Activated naive CD8-positive, alpha-beta T cell treated with anti-CD3 and anti-CD28 coated beads, Interleukin-2, amount 10 ng/mL, durations not matched to agents 7 days and 5 days (primary cell): ENCODE measurements at places on chromosomes 2 and 18. TPM values are rescaled to one million over a fixed set of nuclear protein-coding genes. Genes with fewer than 3 reads are reported as not detected.

The ARHGAP15 gene
- total RNA-seq: 141 TPM

The MOCOS gene
- total RNA-seq: 0.23 TPM

The GKN2 gene
- total RNA-seq: not detected

The DAPL1 gene
- not detected for total RNA-seq

The TDRD15 gene
- total RNA-seq: not detected

The PECR gene
- 29.4 TPM for total RNA-seq

GRCh38 chr18:23487738-23488570 lies 15.4 kb upstream of the RMC1 start:
- H3K4me1 ChIP-seq: peaks cover 10% of the 10 kb centered on the region
- peak overlapping the region; percentile 83 for H3K27ac ChIP-seq
- H3K36me3 ChIP-seq: peaks cover 5% of the 10 kb centered on the region
- peak; percentile 48 for DNase-seq

GRCh38 chr2:9310377-9310776 lies 103.8 kb downstream of the ASAP2 start:
- peaks cover 3% of the 10 kb centered on the region for H3K27me3 ChIP-seq
- no peak for DNase-seq
- H3K36me3 ChIP-seq: no peaks in the 10 kb centered on the region
- peaks cover 2% of the 10 kb centered on the region for H3K4me1 ChIP-seq
- no peak overlapping the region for H3K4me3 ChIP-seq

DNA sequence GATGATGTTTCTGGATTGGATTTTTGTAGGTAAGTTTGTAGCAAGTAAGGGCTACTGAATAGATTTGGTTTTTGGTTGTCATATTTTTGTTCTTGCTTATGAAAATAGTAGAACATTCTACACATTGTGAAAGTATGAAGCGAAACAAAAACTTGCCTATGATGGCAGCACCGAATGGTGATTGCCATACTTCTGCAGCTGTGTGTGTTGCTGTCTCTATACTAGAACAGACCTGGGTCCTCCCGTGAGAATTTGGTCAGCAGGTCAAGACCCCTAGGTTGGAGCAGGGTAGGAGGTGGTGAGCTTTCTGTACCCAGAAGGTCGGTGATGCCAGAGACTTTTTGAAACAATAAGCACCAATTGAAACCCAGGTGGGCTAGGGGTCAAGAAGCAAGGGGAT lies 322.6 kb downstream of the PRKCE start:
- DNase-seq: no peak
- H3K4me1 ChIP-seq: peaks cover 3% of the 10 kb centered on the region
- H3K27ac ChIP-seq: no peak overlapping the region
- H3K4me3 ChIP-seq: no peak overlapping the region
- peaks cover 3% of the 10 kb centered on the region for H3K27me3 ChIP-seq

DNA sequence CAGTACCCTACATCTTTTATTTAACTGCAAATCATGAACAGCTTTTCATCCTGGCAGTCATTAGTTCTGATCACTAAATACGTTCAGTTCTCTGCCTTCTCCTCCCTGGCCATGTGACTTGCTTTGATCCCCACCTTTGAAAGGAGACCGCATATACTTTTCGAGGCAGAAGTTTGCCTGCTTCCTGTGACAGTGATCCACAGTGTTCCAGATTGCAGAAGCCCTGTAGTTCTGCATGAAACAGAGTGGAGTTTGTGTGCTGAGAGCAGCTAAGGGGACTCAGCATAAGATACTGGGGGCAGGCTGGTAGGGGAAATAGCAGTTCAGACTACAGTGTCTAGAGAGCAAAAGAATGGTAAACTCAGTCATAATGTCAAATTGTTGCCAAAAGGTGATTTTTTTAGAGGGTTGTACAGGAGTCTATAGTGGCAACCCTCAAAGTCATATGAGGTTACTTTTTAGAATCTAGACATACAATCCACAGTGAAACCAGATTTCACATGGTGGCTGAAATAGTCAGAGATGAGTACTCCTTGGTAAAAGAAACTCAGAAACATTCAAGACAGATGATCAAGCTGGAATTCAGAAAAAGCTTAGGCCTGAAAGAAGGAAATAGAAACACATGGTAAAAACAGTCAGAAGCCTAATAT lies 1800.4 kb upstream of the CELF4 start:
- H3K27me3 ChIP-seq: no peaks in the 10 kb centered on the region
- H3K4me1 ChIP-seq: no peaks in the 10 kb centered on the region
- DNase-seq: no peak
- no peak overlapping the region for H3K4me3 ChIP-seq

GRCh38 chr2:159349674-159350299 lies 63.3 kb upstream of the WDSUB1 start:
- DNase-seq: no peak
- H3K36me3 ChIP-seq: no peaks in the 10 kb centered on the region
- no peak overlapping the region for H3K4me3 ChIP-seq
- no peaks in the 10 kb centered on the region for H3K27me3 ChIP-seq

DNA sequence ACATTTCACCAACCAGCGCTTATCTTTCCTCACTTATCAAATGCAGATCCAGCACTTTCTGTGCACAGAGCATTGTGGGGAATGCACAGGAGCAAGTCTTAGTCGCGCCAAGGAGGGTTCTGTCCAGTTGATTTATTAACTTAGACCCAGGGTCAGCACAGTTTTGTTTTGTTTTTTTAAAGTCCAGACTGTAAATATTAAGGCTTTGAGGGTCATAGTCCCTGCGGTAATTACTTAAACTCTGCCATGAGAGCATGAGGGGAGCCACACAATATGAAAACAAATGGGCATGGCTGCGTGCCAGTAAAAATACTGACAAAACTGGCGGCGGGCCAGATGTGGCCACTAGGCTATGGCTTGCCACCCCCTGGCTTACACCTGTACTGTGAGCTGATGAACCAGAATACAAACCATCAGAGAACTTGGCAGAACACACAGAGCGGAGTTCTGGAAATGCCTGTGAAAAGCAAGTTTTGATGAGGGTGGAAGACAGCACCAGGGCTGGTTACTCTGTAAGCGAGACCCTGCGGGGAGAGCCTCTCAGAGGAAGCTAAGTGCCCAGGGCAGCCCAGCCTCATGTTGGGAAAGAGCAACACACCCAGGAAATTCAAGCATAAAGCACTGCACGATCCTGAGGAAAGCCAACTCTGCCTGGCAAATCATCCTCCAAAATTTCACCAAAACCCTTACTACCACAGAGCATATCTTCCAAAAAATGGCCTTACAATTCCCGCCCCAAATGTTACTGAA lies 43.6 kb downstream of the L3MBTL4 start:
- H3K27me3 ChIP-seq: no peaks in the 10 kb centered on the region
- no peaks in the 10 kb centered on the region for H3K36me3 ChIP-seq
- DNase-seq: no peak
- H3K4me1 ChIP-seq: no peaks in the 10 kb centered on the region
- H3K27ac ChIP-seq: no peak overlapping the region

DNA sequence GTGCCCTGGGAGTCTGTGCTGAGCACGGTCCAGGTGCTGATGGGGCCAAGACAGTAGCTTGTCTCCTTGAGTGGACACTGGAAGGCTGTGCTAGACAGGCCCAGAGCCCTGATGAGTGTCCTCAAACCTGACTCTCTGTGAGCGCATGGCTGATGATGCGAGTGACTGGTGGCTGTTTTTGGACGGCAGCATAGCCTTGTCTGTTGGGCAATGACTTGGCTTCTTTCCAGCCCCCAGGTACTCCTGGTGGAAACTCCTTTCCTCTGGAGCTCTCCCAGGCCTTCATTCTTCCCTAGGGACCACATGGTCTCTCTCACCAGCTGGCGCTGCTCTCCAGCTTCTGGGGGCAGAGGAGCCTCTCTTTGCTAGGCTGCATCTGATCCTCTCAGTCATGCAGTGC lies 207.6 kb upstream of the SMIM21 start:
- H3K4me3 ChIP-seq: no peak overlapping the region
- no peak for DNase-seq
- no peaks in the 10 kb centered on the region for H3K27me3 ChIP-seq
- H3K36me3 ChIP-seq: no peaks in the 10 kb centered on the region
